ENCODE measurements at places on chromosomes 11 and 22. TPM values are rescaled to one million over a fixed set of nuclear protein-coding genes. Genes with fewer than 3 reads are reported as not detected.

Gene OR51I1
- total RNA-seq: not detected

Gene NXPE1
- total RNA-seq: not detected

Gene OR2D2
- 0.11 TPM for total RNA-seq

Gene GGTLC2
- total RNA-seq: not detected

Gene MS4A1
- total RNA-seq: not detected

Gene SULT4A1
- not detected for total RNA-seq

Gene DEPDC7
- total RNA-seq: 18.2 TPM

Gene CABP4
- total RNA-seq: not detected

Gene SPI1
- total RNA-seq: not detected

Gene SLC25A18
- total RNA-seq: not detected

Measured in foreskin keratinocyte (primary cell).